ENCODE measurements at places on chromosomes 2 and 18.

DNA sequence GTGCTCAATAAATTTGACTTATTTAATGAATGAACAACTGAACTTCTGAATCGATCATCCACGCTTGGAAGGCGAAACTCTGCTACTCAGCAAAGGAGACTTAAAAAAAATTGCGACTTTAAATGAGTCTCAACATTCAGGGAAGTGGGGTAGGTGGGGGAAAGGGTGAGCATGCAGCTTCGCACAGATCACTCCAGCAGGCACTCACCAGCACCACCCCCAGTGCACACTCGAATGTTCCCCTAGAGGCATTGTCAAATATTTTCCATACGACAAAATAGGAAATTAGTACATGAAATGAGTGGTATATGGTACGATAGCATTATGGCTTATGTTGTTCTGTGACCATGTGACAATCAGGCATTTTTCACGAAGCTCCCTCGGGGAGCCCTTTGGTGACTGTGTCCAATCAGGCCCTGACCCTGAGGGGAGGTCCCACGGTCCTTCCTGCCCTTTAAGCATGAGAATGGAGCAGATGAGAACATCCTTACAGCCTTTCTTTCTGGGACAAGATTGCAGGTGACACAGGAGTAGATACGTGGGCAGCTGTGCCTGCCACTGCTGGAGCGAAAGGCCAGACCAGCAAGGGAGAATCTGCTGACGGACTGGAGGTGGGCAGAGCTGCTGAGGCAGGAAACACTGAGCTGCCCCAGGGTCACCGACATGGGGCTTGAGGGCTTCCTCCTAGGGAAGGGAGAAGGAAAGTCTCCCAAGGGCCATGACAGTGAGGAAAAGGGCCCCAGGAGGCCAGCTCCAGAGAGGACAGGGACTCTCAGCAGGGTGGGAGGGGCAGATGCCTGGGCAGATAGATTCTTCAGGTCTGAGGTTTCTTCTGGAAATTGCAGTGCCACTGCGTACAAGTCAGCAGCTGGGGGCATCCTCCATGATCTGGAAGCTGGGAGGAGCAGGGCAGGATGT lies 101.3 kb upstream of the ID2 start:
- no peak for DNase-seq

GRCh38 chr2:2859164-2859563 lies 518.5 kb downstream of the EIPR1 start:
- DNase-seq: no peak

GRCh38 chr2:220277445-220277975 lies 650.1 kb downstream of the SLC4A3 start:
- DNase-seq: no peak

- DNase-seq: no peak
Measured at GRCh38 chr2:100213595-100213994, 71.2 kb upstream of the AFF3 start.

DNA sequence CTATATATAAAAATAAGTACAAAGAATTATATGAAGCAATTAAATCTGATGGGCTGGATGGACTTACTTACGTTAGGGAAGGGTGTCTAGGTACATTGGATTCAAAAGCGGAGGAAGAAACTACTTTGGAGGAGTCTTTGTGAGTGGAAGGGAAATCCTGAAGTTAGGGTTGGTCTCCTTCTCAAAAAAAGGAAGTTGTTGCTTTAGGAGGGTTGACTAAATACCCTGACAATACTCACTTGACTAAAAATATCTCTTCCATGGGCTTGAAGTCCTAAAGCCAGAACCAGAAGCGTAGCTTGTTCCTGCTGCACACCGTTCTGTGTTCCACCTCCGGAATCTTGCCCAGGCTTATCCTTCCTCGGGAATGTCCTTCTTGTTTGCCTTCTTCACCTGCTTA lies 143.3 kb upstream of the ZEB2 start:
- DNase-seq: no peak

DNA sequence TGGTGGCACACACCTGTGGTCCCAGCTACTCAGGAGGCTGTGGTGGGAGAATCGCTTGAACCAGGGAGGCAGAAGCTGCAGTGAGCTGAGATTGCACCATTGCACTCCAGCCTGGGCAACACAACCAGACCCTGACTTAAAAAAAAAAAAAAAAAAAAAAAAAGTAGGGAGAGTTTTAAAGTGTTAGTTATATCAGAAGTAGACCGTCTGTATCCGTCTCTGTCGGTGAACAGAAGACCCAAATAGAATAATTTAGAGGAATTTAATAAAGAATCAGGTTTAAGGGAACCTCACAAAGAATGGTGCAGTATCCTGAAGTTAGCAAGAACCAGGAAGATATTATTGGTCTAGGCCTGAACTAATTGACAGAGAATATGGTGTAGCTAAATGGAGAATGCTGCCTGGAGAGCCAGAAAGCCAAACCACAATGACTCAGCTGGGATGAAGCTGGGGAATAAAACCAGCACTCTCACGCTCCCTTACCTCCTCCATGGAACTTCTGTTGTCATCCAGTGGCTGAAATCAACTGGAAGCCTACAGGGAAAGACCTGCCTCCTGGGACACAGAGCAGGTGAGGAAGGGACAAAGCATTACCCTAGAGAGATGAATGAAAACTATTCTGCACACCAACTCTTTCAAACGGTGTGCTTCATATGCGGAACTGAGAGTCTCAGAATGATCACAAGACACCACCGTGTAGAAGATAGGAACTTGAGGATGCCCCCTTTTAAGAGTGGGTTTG lies 39.1 kb upstream of the PLEKHM3 start:
- DNase-seq: no peak

DNA sequence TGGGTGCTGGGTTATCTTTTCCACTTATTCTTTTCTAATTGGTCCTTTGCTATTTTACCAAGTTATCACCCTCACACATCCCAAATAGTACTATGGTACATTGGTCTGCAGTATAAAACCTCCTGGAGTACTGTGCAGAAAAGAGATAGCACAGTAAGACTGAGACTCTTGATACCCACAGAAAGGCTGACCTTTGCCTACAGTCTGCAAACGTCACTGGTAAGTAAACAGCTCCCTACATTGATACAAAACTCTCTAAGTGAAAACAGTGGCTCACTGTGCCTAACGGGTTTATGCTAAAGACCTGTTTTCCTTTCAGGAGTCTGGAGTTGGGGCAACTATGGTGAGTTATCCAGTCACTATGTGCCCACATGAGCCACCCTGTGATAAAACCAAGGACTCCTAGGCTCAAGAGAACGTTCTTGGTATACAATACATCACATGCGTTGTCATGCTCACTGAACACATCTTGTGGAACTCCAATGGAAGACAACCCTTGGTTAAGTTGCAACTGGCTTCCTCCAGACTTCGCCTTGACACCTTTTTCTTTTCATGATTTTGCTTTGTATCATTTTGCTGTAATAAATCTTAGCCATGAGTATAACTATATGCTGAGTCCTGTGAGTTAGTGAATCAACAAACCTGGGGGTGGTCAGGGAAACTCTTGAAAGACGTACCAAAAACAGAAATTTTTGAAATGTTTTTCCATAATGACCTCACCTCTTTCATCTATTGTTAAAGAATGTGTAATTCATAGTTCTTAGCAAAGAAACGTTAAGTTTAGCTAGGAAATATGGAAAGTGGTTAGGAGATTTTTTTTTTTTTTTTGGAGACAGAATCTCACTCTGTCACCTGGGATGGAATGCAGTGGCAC lies 104.9 kb downstream of the C2orf74 start:
- DNase-seq: no peak

GRCh38 chr2:134120406-134120732 lies 133.5 kb upstream of the MGAT5 start:
- no peak for DNase-seq

DNA sequence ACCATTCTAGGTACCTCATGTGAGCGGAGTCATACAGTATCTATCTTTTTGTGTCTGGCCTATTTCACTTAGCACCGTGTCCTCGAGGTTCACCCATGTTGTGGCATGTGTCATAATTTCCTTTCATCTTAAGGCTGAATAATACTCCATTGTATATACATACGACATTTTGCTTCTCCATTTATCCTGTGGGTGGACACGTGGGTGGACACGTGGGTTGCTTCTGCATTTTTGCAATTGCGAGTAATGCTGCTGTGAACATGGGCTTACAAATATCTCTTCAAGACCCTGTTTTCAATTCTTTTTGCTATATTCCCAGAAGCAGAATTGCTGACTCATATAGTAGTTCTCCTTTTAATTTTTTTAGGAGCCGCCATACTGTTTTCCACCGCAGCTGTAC lies 243.6 kb upstream of the EPAS1 start:
- DNase-seq: no peak

GRCh38 chr2:18522484-18523146 lies 37.8 kb downstream of the RDH14 start:
- no peak for DNase-seq

DNA sequence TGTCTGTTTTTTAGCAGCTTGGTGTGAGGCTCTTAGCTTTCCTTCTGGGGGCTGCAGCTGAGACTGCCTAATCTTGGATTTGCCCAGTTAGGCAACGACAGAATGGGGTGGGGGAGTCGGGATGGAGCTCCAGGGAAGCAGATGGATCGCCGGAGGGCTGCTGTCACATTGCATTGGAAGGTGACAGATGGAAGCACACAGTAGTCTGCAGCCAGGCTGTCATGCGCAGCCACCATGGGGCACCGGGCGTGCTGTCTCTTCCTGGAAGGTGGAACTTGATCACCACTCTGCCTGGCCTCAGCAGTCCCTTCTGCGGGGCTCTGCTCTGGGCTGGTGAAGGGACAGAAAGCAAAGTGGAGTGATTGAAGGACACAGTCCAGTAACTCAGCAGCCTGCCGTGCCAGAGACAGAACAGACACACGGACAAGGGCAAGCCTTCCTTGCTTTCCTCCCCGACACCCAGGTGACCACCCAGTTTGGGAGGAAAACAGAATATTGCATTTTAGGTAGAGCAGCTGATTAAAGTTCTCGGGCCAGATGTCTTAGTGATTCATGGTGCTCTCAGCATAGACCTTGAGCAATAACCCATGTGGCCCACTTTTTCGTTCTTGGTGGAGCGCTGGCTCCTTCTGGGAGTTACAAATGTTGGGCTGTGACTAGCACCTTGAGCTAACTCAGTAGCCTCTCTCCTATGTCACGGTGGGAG lies 40.9 kb downstream of the RNF144A start:
- no peak for DNase-seq

GRCh38 chr2:98716786-98717185 lies 14.1 kb downstream of the MGAT4A start:
- DNase-seq: no peak

DNA sequence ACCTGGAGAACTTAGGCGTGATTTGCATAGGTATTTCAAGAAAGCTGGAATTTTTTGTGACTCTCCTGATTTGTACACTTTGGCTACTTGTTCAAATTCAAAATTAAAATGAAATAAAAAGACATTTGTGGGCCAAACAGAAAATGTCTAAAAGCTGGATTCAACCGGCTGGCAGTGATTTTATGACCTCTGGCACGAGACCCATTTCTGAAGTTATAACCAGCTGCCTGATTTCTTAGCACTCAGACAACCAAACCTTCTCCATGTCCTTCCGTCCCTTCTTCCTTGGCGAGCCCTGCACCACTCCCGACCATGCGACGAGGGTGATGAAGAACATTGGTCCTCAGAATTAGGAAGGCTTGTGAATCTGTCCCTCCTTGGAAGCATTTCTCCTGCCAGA lies 19.7 kb downstream of the PKDCC start:
- no peak for DNase-seq

DNA sequence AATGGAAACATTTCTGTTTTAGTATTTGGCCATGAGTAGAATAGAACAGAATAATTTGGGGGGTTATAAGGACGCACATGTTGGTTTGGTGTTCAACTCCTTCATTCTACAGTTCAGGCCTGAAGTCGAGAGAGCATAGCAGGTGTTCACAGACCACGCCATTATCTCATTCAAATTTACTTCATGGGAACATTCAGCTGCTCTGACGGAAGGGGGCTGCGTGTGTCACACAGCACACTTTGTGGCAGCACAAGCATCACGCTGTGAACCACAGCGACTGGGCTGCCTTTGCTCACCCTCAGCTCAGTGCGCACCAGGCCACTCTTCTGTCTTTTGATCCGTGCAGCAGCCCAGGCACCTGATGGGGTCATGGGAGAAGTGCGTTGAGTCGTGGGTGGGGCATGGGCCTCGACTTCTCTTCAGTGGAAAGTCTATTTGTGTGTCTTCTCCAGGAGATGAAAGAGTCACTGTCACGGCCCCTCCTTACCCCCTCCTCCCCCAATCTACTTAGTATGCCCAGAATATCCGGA lies 348.6 kb upstream of the SALL3 start:
- DNase-seq: no peak

- peak; percentile 4 for DNase-seq
Measured at GRCh38 chr2:113324684-113325160, 46.0 kb upstream of the PAX8 start.

- DNase-seq: peak; percentile 37
Measured at GRCh38 chr2:201257381-201257955, 2.9 kb upstream of the CASP8 start.

- no peak for DNase-seq
Measured at GRCh38 chr2:135072125-135072997, 20.3 kb downstream of the RAB3GAP1 start.

GRCh38 chr18:8960740-8961657 lies 141.5 kb upstream of the NDUFV2 start:
- DNase-seq: no peak

DNA sequence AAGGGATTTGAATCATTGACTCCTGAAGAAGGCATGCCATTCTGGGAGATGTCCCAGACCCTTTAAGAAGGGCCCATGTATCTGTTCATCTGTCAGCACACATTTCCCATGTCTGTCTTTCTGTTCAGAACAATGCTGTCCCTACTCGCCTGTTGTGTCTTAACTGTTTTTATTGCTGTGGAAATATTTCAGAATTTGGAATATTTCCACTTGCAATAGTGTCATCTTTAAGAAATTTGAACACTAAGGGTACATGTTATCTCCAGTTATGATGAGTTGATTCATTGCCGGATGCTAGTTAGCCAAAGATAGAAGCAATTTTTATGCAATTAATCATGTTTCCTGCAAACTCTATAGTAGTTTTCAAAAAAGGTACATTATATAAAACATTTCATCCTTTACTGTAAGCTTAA lies 36.9 kb upstream of the NT5C1B start:
- no peak for DNase-seq

DNA sequence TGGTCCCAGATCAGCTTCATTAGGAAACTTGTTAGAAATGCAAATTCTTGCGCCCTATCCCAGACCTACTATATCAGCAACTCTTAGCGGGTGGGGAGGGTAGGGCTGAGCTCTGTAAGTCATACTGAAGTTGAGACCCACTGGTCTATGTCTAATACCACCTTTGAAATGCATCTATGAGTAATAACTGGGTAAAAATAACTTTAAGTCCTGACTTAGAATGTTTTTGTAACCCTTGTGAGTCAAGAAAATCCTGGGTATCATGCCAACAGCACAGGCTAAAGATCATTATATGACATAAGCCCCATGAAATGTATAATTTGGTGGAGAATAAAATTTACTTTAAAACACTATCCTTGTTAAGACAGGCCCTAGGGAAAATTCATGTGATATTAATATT lies 41.4 kb downstream of the PRKD3 start:
- DNase-seq: no peak

- DNase-seq: no peak
Measured at GRCh38 chr2:217494557-217494956, 508.2 kb downstream of the TNS1 start.

GRCh38 chr2:208356846-208357574 lies 49.6 kb upstream of the PTH2R start:
- DNase-seq: no peak

- DNase-seq: no peak
Measured at GRCh38 chr18:24491927-24492834, 31.7 kb downstream of the HRH4 start.

- DNase-seq: no peak
Measured at GRCh38 chr2:171553858-171554257, 31.6 kb downstream of the CYBRD1 start.
